ENCODE measurements at places on chromosomes 3 and 15.

DNA sequence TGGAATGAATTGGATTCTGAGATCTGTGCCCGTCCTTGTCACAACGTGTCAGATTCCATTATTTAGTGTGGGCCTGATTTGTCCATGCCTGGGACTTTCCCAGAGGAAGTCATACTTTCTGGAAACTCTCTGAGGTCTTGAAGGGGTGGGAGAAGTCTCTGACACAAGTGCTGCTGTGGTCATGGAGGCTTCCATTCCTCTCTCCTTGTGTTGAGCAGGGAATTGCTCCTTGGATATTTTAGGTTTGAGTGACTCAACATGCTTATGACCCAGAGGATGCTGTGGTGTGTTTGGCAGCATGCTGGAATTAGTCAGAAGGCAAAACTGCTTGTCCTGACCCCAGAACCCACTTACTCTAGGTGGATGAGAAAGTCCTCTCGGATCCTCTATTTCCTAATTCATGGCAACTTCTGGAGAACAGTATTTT, 132.1 kb downstream of the LPP start:
- DNase-seq: no peak

GRCh38 chr3:152302521-152303021, 33.8 kb downstream of the MBNL1 start:
- DNase-seq: no peak

GRCh38 chr3:49013738-49014660, 4.4 kb downstream of the DALRD3 start:
- DNase-seq: no peak

- no peak for DNase-seq
Measured at GRCh38 chr3:196096382-196096953, 14.6 kb upstream of the TFRC start.
